Right ventricle myocardium inferior (tissue), 1 donor: ENCODE measurements at places on chromosomes 13 and 19.

GRCh38 chr13:62489731-62490130 is 1074.1 kb upstream of the PCDH20 start:
- DNase-seq, result no peak

DNA sequence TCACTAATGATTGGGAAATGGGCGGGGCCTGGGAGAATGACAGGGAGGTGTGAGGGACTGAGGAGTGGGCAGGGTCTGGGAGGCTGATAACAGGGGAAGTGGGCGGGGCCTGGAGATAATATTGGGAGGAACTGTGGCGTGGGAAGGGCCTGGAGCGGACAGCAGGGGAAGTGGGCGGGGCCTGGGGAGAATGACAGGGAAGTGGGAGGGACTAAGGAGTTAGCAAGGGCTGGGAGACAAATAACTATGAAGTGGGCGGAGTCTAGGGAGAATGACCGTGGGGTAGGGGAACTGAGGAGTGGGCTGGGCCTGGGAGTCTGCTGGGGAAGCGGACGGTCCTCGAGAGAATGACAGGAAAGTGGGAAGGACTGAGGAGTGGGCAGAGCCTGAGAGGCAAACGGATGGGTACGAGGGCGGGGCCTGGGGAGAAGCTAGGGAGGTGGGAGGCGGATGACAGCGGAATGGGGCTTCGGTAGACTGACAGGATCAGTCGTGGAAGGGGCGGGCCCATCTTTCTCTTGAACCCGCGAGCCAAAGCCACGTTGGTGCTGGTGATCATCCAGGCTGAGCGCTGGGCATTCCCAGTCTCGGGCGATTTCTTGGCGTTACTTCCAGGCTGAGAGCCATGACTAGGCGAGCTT is 14.0 kb upstream of the TUBB4A start:
- peak; percentile 95 for DNase-seq

GRCh38 chr13:95153647-95154412 is 147.4 kb downstream of the ABCC4 start:
- no peak for DNase-seq

DNA sequence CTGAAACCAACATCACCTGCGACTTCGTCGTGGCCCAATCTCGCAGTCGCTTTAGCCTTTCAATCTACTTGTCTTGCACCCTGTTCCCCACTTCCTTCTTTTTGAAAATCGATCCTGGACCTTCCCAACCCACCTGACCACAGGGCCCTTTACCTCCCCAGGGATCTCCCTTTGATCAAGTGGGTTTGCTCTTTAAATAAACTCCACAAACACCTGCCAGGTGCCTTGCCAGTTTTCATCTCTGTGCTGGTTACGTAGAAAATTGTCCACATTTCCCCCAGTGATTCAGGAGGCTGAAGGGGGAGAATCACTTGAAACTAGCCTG is 14.5 kb upstream of the RAB20 start:
- no peak for DNase-seq

- no peak for DNase-seq
Observed at GRCh38 chr13:42892760-42893159, 99.3 kb downstream of the EPSTI1 start.

DNA sequence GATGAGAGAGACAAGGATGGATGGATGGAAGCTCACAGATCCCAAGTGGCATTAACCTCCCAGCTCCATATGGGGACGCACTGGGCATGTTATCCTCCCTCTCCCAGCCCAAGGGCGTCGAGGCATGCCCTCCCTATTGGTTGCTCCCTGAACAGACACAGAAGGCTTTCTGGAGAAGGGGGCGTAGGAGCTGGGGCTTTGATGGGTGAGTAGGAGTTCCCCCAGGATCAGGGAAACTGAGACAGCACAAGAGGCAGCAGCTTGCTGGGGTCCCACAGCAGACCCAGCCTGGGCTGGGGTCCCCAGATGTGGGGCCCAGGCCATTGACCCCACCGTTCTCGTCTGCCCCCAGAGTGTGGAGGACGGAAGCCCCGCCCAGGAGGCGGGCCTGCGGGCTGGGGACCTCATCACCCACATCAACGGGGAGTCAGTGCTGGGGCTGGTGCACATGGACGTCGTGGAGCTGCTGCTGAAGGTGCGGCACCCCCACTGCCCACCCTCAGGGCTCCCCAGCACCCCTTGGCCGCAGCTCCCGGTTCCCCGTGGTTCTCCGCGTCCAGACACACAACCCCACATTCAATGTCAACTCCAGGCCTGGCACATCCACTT is 7.5 kb upstream of the PIK3R2 start:
- DNase-seq, result no peak

GRCh38 chr13:98370806-98371515 is 193.9 kb upstream of the RNF113B start:
- DNase-seq, result peak; percentile 78

DNA sequence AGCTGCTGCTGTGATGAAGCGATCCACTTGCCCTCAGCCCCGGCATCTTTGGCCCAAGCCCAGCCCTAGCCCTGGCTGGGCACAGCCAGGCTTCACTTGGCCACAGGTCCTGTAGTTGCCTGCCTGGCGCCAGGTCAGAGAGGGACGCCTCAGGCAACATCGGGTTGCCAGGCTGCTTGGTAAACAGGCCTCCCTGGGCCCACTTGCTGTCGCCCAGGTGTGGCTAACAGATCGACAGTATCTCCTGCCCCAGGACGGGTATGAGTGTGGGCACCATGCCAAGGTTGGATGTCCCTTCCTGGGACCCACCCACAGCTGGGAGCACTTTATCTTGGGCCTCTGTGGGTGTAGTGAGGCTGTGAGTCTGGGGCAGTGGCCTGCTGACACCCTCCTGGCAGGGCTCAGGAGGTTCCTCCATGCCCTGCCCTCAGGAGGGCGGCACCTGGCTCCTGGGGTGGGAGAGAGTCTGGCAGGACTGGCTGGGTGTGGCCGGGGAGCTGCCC is 27.8 kb downstream of the CARM1 start:
- DNase-seq, result no peak

DNA sequence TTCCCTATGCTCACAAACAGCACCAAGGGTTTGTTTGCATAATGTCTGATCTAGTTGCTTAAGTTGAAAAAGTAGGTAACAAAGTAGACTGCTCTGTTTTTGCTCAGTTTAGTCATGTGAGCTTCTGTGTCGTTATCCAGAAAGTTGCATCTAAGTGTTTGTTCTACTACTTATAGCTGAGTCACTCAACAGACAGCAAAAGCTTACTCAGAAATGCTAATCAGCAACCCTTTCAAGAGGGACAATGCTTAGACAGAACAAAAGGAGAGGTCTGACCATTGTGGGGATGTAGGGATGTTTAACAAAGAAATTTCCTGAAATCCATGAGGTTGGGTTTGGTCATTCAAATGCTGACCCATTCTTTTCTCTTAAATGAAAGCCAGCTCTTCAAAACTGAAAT is 106.4 kb downstream of the ATP8A2 start:
- DNase-seq, result no peak

DNA sequence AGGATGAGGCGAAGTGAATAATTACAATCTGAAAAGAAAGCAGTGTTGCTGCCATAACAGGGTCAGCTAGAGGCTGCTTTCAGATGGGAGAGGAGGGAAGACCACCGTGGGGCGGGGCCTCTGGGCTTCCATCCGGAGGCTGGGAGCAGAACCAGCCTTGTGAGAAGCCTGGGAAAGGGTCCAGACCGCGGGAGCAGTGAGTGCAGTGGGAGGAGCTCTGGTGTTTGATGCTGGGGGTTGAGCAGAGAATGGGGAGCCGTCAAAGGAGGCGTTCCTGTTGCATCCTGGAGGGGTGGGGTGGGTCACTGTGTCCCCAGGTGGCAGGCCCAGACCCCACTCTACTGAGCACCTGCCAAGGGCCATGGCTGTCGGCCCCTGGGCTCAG is 18.1 kb downstream of the NKPD1 start:
- DNase-seq, result no peak

DNA sequence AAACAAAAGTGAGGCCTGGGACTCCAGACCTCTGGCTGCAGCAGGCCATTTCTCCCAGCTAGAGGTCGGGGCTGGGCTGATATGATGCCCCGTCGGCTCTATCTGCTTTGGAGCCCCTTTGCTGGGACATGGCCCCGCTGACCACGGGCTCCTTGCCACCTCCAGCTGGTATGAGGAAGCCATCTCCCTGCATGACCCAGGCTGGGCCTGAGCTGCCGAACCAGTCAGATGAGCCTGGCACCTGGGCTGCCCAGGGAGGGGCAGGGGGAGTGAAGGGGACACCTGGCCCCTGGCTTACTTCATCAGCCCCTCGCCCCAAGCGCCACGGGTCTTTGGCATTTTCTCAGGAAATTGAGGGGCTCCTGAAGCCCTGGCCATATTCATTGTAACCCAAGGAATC is 7.8 kb downstream of the ZSWIM4 start:
- peak; percentile 28 for DNase-seq

DNA sequence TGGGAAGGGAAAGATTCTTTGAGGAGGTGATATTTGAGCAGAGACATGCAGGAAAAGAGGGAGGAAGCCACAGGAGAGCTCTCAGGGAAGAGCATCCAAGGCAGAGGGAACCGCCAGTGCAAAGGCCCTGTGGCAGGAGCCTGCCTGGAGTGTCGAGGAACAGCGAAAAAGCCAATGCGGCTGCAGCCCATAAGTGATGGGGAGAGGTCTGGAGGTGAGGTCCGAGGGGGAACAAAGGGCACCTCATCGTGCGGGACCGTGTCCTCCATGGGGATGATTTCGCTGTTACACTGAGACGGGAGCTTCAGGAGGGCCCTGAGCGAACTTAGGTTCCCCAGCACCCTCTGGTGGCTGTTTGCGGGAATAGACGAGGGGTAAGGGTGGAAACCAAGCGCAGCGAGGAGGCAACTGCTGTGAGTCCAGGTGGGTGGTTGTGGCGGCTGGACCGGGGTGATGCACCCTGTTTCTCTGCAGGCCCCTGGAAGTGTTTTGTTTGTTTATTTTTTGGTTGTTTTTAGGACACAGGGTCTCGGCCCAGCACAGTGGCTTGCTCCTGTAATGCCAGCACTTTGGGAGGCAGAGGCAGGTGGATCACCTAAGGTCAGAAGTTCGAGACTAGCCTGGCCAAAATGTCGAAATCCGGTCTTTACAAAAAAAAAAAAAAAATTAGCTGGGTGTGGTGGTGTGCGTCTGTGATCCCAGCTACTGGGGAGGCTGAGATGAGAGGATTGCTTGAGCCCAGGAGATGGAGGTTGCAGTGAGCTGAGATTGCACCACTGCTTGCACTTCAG is 5.9 kb upstream of the EHD2 start:
- DNase-seq, result no peak

DNA sequence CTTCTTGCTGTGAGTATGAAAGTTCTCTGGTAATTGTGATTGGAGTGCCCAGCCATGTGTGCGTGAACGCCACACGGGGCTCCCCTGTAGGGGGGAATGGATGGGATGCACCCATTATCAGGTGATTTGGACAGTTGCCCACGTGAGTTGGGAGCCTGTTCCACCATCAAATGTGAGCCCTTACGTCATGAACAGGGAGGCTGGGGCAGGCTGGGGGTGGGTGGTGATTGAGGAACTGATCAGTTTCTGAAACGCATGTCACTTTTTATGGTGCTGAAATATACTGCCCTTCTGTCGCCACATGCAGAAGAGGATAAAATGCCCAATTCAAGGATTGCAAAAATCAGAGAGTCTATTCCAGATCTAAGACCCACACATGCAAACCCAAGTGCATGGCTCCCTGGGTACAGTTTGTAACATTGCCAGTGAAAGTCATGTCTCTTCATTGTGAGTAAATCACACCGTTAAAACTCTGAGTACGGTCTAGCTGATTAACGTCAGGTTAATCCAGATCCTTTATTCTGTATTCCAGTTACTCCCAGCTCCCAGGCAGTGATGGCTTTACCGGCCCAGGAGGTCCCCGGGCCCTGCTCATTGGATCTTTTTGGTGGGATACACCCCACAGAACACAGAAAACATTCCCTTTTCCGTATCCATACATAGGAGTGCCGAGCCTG is 90.2 kb downstream of the RAB20 start:
- DNase-seq, result no peak
